ENCODE measurements at places on chromosomes 6 and 20.

DNA sequence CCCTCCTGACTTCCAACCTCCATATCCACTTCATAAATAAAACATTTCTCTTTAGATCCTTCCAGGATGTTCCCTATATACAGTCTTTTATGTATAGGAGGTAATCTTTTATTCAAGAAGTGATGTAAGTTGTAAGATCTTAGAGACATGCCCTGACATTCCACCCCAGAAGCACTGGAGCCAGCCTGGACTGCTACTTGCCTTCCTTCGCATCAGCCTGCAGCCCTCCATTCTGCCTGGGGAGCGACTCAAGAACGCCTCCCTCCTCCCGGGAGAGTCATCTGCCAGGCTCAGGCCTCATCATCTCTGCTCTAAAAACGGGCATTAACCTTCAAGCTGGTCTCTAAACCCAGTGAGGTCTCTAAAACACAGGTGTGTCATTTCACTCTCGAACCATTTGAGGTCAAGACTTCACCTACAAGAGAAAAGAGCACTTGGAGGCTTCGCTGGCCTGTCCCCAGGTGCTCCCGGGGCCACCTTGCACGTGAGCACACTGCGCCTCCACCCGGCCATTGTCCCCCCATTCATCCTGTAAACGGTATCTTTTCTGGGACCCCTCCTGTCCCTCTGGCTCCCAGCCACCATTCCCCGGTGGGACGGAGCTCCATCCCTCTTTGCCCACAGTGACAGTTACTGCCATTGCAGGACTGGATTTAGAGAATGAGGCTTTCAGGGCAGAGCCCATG is 107.5 kb upstream of the PDE10A start:
- DNase-seq: no peak

DNA sequence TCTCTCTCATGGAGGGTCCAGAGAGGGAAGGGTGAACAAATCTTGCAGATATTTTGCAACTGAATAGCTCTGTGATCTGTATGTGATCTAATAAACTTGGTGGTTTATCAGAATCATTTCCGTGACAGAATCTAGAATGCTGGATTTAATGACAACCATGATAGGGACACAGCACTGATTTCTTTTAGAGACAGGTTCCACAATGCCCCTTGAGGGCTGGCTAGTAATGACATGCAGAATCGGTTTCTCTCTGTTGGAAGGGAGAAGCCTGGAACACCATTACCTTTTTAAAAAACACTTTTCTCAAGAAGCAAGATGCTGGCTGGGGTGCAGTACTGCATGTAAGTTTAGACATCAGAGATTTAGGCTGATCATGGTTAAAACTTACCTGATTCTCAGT is 313.4 kb downstream of the CDH26 start:
- no peak for DNase-seq

- DNase-seq: no peak
Measured at GRCh38 chr6:149122850-149123821, 194.4 kb upstream of the TAB2 start.

DNA sequence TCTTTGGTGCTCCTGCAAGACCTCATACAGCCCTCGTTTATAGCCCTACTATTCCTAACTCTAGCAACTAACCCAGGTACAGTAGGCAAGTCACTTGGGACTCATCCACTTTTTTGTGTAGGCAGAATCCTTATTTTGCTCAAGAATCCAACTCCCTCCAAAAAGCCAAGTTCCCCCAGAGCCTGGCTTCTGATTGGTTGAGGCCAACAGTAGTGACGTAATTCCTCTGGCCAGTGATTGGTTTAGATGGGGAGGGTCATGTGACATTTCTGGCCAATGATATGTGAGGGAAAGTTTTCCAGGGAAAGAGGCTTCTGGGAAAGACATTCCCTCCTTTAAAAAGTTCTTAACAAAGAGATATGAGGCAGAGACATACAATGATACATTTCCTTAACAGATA is 32.1 kb downstream of the KIAA1755 start:
- DNase-seq: no peak

GRCh38 chr6:136465766-136466303 is 84.4 kb downstream of the MAP7 start:
- no peak for DNase-seq

- DNase-seq: no peak
Measured at GRCh38 chr20:8434326-8434876, 302.3 kb downstream of the PLCB1 start.

DNA sequence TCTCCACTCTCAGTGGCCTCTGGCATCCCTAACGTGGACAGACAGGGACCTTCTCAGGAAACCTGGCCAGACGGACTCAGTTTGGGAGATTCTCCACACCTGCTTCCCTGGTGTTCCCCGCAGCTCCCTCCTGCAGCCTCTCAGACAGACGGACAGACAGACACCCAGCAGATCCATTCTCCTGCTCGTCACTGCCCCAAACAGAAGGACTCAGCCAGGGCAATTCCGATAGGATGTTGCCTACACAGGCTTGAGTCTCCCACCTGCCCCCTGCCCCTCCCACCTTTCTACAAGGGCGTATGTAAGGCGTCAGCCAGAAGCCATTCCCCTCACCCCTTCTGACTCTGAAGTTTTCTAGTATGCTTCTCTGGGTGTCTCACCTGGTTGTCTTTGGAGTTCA is 428 bp downstream of the CCM2L start:
- no peak for DNase-seq

- DNase-seq: no peak
Measured at GRCh38 chr6:52360028-52360427, 1.9 kb upstream of the PAQR8 start.

DNA sequence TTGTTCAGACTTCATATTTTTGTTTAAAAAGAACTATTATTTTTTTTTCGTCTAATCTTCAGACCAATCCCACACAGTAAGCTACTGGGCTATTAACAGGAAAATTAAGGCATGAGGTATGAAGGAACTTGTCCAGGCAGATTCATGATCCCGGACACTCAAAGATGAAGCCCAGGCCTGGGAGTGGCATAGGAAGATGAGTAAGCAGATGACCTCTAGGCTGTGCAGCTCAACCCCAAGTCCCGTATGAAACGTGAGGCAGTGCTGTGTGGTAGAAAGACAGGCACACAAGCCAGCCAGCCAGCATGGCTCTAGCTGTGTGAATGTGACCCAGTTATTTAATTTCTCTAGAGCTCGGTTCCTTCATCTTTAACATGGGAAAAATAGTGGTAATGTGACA is 231.9 kb downstream of the CLIC5 start:
- no peak for DNase-seq

DNA sequence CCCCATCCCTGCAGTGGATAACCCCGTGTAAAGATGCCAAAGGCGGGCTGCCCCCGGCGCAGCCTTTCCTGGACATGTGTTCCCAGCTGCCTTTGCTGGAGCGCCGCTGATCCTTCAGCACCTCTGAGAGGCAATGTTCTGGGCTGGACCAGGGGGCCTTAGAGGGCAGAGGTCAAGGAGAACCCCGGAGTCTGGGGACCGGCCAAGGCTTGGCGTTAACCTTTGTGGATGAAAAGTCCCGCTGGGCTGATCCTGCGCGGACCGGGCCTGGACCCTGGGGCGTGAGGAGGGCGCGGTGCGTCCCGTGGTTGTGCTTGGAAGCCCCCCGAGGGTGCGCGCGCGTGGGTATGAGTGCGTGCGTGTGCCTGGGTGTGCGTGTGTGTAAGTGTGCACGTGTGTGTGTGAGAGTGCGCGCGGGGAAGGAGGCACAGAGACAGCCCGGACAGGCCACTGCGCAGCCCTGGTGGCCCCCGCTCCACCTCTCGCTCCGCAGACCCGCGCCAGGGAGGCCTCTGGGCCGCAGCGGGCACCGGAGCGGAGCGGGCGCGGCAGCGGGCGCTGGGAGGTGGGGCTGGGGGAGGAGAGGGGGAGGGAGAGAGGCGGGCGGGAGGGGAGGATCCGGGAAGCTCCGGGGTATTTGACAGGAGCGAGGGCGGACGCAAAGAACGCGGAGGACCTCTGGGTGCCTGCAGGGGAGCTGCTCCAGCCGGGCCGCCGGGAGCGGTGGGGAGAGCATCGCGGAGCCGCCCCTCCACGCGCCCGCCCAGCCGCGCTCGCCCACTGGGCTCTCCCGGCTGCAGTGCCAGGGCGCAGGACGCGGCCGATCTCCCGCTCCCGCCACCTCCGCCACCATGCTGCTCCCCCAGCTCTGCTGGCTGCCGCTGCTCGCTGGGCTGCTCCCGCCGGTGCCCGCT is at the start of gene SMOC2:
SMOC2 (plus strand) TSS at position 665 of the 914 bp plus-strand sequence; CDS start at position 852, 187 bp downstream.
- no peak for DNase-seq

GRCh38 chr6:87653074-87653962 is 48.7 kb downstream of the AKIRIN2 start:
- DNase-seq: no peak

GRCh38 chr20:58112017-58112781 is 116.3 kb downstream of the ANKRD60 start:
- DNase-seq: no peak

DNA sequence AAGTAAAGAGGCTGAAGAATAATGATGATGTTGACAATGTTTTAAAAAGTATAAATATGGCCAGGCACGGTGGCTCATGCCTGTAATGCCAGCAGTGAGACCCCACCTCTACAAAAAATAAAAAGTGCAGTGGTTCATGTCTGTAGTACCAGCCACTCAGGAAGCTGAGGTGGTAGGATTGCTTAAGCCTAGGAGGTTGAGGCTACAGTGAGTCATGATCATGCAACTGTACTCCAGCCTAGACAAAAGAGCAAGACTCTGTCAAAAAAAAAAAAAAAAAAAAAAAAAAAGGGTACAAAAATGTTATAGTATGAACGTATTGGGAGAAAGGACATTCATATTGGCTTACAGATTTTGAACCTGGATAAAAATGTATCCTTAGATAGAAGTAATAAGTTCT is 543.1 kb upstream of the IRAK1BP1 start:
- DNase-seq: no peak

DNA sequence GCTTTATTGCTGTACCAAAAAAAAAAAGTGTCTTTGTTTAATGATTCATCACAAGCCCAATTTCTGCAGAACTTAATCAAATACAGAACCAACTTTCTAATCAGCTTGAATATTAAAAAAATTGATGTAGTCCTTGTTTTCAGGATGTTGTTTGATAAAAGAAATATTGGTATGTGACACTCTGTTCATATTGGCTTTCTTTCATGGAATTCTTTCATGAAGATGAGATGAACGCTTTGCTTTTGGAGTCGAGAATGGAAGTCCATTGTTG is 184.3 kb downstream of the ZNF217 start:
- DNase-seq: no peak

DNA sequence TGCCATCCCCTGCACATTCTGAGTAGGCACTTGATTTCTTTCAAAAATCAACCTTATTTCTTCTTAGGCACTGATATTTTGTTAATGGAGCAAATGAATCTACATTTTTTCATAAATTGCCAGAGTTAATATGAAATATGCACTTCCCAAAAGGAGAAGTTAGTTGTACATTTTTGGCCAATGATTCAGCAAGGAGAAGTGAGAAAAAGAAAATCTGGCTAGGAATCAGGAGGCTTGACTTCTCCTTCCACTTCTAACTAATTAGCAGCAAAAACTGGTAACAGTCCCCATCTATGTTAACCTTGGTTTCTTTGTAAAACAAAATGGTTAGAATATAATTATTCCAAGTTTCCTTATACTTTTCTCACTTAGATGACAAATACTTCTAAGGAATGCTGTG is 7.0 kb upstream of the DSE start:
- no peak for DNase-seq

DNA sequence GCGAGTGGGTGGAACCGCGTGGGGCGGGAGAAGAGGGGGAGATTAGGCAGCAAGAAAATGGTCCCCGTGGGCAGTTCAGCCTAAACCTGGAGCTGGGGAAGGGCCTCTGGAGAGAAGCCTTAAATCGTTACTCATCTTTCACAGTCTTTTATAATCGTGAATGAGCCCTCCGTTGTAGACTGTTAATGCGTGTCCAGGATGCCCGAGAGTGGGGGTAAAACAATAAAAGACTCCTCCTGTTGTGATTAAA is 11.0 kb upstream of the ELOVL5 start:
- DNase-seq: no peak

- no peak for DNase-seq
Measured at GRCh38 chr20:53187392-53188068, 215.4 kb downstream of the TSHZ2 start.

DNA sequence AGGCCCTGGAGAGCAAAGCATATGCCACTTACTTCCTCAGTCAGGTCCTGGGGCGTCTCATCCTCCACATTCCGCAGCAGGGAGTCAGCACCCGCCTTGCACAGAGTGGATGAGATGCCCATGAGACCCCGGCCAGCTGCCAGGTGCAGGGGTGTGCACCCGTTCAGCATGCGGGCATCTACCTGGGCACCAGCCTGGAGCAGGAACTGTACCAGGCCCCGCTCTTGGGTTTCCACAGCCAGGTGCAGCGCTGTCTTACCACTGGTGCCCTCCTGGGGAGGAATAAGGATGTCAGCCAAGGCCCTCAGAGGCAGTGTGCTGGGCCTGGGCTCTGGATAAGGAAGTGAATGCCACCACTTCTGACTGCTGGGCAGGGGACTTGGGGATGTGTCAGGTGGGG is 2.7 kb upstream of the SLC35B2 start:
- DNase-seq: no peak

GRCh38 chr6:144697801-144698200 is 412.7 kb downstream of the UTRN start:
- no peak for DNase-seq

GRCh38 chr6:40341726-40342125 is 245.4 kb downstream of the LRFN2 start:
- no peak for DNase-seq

DNA sequence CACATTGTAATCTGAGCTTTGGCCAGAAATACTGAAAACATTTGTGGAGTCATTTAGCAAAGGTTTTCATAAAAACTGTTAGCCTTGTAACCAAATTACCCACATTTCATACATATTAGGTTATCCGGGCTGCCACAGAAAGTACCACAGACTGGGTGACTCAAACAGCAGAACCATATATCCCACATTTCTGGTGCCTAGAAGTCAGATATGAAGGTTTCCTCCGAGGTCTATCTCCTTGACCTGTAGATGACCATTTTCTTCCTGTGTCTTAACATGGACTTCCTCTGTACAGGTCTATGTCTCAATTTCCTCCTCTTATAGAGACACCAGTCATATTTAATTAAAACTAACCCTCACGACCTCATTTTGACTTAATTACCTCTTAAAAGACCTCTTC is 49.5 kb upstream of the SMIM28 start:
- no peak for DNase-seq

- no peak for DNase-seq
Measured at GRCh38 chr20:8527998-8528723, 396.1 kb downstream of the PLCB1 start.
